PC-9 (cell line): ENCODE measurements at places on chromosomes 7 and 10. TPM values are rescaled to one million over a fixed set of nuclear protein-coding genes. Genes with fewer than 3 reads are reported as not detected.

The NAMPT gene
- total RNA-seq = 208 and 302 TPM in 2 replicates

The DNAJB6 gene
- 137 and 182 TPM in 2 replicates for total RNA-seq

The FRMPD2 gene
- total RNA-seq = 1.6 and 2.4 TPM in 2 replicates

The ACTR3C gene
- total RNA-seq = 24.1 and 34.5 TPM in 2 replicates
